CD8-positive, alpha-beta memory T cell (primary cell): ENCODE measurements at places on chromosomes 1 and 21. TPM values are rescaled to one million over a fixed set of nuclear protein-coding genes. Genes with fewer than 3 reads are reported as not detected.

GRCh38 chr1:86775395-86775794 lies 71.0 kb downstream of the SH3GLB1 start:
- no peak for DNase-seq

DNA sequence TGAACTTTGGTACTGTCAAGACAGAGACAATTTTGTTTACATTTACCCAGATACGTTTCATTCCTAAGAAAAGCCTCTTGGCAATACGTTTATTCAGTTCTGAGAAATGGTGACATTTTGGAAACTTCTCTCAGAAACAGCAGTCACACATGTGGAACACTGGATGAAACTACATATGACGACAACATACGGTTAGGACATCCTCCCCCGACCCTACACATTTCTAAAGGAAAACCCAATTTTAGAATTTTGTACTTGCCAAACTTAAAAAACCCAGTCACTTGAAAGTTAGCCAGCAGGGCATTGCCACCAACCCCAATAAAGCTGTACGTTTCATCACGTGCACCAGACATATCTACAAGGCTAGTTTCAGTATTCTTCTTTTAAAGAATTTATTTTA lies 56.8 kb downstream of the ITGB3BP start:
- no peak for DNase-seq

- DNase-seq, result no peak
Observed at GRCh38 chr1:18041102-18041501, 66.5 kb upstream of the IGSF21 start.

DNA sequence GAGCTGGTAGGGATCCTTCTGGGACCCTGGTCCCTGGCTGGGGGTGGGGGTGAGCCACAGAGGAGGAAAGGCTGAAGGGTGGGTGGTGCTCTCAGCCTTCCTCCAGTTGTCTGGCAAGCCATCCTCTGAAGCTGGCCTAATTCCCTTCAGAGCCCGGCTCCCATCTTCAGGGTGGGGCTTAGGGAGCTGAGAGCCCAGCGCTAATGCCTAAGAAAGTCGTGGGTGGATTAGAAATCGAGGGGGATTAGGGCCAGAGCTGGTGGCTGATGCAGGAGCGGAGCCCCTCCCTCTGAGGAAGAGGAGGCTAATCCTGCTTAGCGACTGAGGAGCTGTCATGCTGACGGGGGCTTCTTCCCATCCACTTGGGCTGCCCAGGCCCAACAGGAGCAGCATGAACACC lies 30.8 kb upstream of the DMBX1 start:
- DNase-seq, result no peak

DNA sequence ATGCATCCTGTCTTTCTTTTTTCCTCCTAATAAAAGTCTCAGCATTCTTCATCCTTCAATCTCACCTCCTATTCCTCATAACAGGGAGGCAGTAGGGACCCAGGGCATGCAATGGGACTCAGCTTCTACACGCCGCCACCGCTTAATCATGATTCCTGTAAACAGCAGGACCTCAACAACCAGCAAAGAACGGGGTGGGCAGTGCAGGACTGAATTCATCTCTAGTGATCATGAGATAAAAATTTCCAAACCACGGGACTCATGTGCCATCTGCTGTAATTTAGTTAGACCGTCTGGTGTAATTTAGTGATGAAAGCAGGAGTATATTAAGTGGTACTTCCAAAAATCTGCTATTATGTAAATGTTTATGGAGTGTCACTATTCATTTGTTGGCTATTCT lies 5.4 kb downstream of the PRAMEF12 start:
- DNase-seq, result no peak

DNA sequence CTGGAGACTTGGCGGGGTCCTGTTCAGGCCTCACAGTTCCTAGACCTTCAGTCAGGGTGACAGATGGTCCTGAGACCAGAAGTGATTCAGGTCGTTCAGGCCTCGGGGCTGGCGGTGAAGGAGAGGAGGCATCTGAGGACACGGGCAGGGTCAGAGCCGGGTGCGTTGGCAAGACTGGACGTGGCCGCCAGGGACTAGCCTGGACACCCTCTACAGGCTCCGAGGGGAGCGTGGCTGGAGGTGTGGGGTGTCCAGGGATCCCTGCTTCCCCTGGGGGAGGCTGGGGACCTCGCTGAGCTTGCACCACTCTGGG lies 64.0 kb upstream of the TARDBP start:
- DNase-seq, result no peak

DNA sequence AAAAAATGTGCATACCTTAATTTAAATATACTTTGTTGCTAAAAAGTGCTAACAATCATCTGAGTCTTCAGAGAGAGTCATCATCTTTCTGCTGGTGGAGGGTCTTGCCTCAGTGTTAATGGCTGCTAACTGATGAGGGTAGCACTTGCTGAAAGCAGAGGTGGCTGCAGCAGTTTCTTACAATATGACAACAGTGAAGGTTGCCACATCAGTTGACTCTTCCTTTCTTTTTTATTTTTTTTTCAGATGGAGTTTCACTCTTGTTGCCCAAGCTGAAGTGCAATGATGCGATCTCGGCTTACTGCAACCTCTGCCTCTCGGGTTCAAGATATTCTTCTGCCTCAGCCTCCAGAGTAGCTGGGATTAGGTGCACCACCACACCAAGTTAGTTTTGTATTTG lies 2.6 kb upstream of the CFAP45 start:
- DNase-seq, result no peak

GRCh38 chr21:33981391-33982101 lies 65.9 kb upstream of the ATP5PO start:
- DNase-seq, result no peak

DNA sequence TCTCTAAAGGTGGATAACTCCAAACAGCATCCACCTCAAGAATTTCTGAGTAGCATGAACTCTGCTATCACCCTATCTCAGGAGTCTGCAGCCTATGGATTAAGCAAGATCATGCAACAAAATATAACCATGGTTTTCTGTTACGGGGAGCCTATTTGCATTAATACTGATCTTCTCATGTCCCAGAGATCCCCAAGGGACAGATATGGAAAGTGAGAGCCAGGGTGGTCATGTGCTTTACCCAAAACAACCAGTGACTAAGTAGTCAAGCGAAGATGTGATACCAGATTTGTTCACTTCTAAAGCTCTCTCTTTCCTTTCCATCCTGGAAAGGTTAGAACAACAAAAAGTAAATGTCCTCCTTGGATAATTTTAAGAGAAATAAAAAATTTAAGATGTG lies 125.1 kb downstream of the PRRX1 start:
- DNase-seq, result no peak

DNA sequence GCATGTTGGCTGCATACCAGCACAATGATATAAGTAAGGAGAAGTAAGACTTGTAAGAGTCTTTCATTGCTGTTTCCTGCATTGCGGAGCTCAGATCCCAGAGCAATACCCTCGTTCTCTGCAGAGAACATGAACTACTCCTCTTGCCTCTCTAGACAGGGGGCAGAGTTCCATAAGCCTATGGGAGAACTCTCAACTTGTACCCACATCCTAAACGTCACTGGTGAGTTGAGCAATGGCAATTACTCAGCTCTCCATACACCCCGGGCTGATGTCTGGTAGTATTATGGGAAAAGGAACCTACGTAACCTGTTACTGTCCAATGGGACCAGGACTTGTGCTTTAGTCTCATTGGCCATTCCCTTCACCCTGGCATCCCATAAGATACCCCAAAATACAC lies 27.3 kb upstream of the ZNF496 start:
- no peak for DNase-seq

- no peak for DNase-seq
Observed at GRCh38 chr1:147273409-147274336, 31.2 kb downstream of the CHD1L start.

- no peak for DNase-seq
Observed at GRCh38 chr1:205183676-205184335, 27.7 kb downstream of the DSTYK start.

DNA sequence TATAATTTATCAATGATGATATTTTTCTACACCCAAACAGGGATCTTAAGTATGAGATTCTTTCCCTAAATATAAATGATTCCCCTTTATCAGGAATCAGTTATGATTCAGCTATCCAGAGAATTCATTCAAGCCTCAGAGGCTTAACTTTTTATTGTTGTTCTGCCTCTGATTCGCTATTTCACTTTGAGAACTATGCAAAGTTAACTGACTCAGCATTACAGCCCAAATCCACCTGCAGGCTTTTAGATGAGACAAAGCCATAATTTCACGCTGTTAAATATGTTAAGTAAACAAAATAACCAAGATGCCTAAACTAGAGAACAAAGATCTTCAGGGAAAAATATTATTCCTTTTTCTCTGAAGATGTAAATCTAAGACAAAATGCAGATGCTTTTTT lies 8.5 kb downstream of the SCYL3 start:
- DNase-seq, result no peak

Gene FAM78B
- total RNA-seq, result 0.22 TPM

Gene ATP1A4
- total RNA-seq, result not detected

Gene UBL4B
- total RNA-seq, result not detected

Gene PLA2G2D
- total RNA-seq, result not detected

Gene EPHA2
- not detected for total RNA-seq

Gene KIF21B
- total RNA-seq, result 37.6 TPM

Gene RYR2
- total RNA-seq, result 0.11 TPM

Gene TNFRSF25
- total RNA-seq, result 100 TPM

Gene LCE1A
- not detected for total RNA-seq

Gene PDZK1IP1
- not detected for total RNA-seq
